ENCODE measurements at places on chromosomes 7 and 10.

DNA sequence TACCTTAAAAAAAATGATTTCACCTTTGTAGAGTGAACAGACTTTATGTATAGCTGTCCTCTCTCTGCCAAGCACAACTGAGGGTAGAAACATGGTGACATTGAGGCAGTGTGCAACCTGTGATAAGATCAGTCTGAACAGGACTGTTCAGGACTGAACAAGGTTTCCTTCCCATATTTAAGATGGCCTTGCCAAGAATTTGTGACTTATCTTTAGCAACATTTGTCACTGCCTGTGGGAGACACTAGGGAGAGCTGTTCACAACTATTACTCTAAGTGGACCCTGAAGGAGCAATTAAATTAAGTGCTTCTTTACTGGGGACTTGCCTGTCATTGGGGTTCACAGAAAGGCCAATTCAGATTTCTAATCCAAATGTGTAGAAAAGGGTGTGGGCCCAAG lies 6.7 kb downstream of the OR13A1 start:
- no peak for DNase-seq

DNA sequence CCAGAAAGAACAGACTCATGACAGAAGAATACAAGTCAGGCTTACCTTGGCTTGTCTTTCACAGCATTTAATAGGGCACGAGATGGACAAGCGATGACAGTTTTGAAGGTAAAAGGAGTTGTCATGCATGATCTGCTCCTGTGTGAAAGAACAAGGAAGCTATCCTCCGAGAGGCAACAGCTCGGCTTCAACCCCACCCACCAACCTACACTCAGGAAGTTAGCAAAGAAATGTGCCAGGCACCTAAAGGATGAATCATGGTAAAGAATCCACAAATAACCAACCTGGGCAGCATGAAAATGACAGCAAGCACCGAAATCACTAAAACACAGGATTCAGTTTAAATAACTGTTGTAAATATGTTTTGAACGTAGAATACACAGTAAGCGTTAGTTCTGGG lies 700.2 kb downstream of the TYW1 start:
- no peak for DNase-seq

GRCh38 chr10:133351408-133352318 lies 4.5 kb downstream of the PRAP1 start:
- no peak for DNase-seq

GRCh38 chr7:109967406-109967805 lies 1123.5 kb upstream of the LRRN3 start:
- DNase-seq = no peak

GRCh38 chr7:87226495-87226894 lies 7.0 kb upstream of the TMEM243 start:
- DNase-seq = no peak

GRCh38 chr7:104089612-104090011 lies 100.2 kb upstream of the RELN start:
- no peak for DNase-seq

GRCh38 chr7:79489371-79489770 lies 35.9 kb upstream of the MAGI2 start:
- DNase-seq = no peak

- no peak for DNase-seq
Measured at GRCh38 chr7:47080816-47081215, 501.1 kb downstream of the TNS3 start.

DNA sequence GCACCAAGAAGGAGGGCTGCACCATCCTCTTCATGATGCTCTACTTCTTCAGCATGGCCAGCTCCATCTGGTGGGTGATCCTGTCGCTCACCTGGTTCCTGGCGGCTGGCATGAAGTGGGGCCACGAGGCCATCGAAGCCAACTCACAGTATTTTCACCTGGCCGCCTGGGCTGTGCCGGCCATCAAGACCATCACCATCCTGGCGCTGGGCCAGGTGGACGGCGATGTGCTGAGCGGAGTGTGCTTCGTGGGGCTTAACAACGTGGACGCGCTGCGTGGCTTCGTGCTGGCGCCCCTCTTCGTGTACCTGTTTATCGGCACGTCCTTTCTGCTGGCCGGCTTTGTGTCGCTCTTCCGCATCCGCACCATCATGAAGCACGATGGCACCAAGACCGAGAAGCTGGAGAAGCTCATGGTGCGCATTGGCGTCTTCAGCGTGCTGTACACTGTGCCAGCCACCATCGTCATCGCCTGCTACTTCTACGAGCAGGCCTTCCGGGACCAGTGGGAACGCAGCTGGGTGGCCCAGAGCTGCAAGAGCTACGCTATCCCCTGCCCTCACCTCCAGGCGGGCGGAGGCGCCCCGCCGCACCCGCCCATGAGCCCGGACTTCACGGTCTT lies 1.9 kb downstream of the FZD1 start:
- no peak for DNase-seq

DNA sequence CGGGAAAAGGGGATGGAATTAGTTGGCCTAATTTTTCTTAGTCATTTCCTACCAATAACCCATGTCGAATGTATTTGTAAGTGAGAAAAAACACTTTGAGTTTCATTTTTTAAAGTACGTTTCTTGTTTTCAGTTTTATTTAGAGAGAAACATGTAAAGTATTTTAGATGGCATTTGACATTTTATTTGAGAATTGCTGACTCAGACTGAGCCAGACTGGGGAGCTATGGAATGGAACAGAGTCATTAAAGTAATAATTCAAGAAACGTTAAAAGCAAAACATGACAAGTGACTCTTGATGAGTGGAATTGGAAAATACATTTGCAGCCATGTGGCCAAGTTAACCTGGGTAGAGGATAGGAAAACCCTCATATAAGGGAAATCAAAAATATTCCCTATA lies 286.1 kb upstream of the NPSR1 start:
- DNase-seq = no peak

DNA sequence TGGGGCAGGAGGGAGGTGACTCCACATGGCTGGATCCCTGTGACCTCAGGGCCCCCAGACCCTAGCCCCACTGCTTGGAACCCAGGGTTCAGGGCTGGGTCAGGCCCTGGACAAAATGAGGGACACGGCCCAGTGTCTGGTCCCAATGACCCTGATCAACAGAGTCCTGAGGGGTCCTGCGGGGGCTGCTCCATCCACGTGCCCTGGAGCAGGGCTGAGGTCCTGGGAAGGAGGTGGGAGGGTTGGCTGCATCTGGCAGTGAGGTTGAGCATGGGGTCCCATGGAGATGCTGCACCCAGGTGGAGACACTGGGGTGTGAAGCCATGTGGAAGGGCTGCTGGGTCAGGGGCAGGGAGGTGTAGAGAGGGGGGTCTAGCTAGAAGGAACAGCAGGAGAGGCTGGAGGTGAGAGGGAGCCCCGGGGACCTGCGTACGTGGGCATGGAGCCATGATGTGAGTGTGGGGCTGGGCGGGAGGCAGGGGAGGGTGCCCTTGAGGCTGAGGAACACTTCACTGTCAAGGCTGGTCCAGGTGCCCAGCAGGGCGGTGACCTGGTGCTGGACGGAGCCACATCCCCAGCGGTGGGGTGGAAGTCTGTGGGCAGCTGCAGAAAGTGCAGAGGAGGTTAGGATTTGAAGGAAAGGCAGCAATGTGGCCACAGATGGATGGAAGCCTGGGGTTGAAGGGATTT lies 604 bp downstream of the SCART1 start:
- no peak for DNase-seq

GRCh38 chr7:90181485-90181884 lies 27.2 kb downstream of the STEAP1 start:
- DNase-seq = no peak
